Activated naive CD4-positive, alpha-beta T cell treated with anti-CD3 and anti-CD28 coated beads, Interleukin-2, amount 50 U/mL, for 72 hours (primary cell): ENCODE measurements at places on chromosomes 7 and 10. TPM values are rescaled to one million over a fixed set of nuclear protein-coding genes. Genes with fewer than 3 reads are reported as not detected.

The FOXI2 gene
- not detected for total RNA-seq

The SLC39A12 gene
- total RNA-seq = not detected

The BHLHA15 gene
- not detected for total RNA-seq

The PARD3 gene
- total RNA-seq = 2.7 TPM

GRCh38 chr7:1673581-1674118, 3.6 kb downstream of the ELFN1 start:
- peak; percentile 41 for DNase-seq

- DNase-seq = no peak
Measured at GRCh38 chr7:122827763-122828162, 58.5 kb downstream of the CADPS2 start.

- no peak for DNase-seq
Measured at GRCh38 chr7:157097056-157097329, 41.7 kb upstream of the UBE3C start.

- no peak for DNase-seq
Measured at GRCh38 chr10:26310361-26310760, 93.8 kb downstream of the GAD2 start.

DNA sequence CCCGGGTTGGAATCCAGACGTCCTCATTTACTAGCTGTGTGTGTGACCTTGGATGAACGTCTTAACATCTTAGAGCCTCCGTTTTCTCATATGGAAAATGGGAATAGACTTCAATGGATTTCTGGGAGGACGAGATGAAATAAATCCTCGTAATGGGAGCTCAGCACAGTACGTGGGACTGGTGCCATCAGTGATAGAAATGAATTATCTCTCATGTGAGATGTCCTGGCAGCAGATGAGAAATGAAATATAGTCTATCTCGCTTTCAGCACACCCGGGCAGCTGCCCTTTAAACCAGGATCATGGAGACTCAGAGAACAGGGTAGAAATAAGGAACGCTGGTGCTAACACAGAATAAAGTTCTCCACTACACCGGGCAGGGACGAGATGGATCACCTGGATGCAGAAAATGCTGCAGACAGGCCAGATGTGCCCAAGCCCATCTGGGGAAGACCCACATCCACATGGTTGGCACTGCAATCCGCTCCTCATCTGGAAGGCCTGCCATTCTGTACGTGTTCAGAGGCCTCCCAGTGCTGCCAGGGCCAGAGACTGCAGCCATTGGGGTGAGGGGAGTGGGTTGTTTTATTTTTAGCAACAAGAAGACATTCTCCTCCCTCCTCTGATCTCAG, 11.1 kb upstream of the EMX2 start:
- DNase-seq = no peak

DNA sequence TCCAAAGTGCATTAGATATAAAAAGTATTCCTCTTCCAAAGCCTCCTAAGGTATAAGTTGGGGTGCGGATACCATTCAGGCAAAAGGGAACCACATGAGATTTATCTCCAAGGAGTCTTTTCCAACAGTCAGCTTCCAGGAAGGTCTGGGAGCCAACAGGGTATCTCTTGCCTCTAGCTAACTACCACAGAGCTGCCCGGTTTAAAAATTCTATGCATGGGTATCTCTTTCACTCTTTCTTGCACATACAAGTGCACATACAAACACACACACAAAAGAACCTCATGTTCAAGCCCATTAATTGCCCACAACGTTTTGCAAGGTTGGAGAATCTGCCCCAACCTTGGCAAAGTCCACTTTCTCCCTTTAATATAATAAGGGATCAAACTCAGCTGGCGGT, 80.7 kb downstream of the CDK6 start:
- no peak for DNase-seq
